ENCODE measurements at places on chromosomes 13 and 19. TPM values are rescaled to one million over a fixed set of nuclear protein-coding genes. Genes with fewer than 3 reads are reported as not detected.
A peak's percentile ranks its signal among the peaks of the same experiment; 100 is the strongest.

DNA sequence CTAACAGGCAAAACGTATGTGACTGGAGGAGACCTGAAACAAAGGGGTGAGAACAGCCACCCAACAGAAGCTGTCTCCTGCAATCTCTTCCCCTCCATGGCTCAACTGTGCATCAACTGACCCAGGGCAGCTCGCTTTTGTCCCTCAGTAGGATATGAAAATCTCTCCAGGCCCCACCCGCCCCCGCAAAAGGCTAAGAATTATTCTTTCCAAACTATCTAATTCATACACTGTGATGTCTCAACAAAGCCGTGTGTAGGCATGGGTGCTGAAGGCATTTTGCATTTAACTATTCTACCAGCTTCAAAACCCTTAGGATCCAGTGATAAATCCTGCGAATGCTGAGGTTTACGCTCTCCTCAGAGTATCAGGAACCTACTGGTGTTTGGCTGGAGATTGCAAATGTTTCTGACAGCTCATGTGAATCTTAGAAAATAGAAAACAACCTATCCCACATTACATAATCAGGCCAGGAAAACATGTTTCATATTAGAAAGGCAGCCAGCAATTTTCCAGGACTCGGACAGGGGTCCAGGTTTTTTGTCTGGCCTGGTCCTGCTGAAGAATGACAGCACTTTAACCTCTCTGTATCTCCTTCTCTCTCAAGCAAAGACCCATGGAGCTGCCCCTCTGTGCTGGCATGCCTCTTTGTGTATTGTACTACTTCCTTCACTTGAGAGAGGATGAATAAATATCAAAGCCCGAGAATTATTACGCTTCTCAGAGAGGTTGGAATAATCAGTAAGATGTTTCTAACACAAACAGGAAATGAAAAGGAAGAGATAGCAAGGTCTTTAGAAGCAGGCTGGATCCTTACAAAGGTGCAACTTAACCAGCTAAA, 17.3 kb downstream of the DHRS12 start:
- H3K27ac ChIP-seq = no peak overlapping the region
- no peak for DNase-seq
- peaks cover 6% of the 10 kb centered on the region for H3K36me3 ChIP-seq
- no peak overlapping the region for H3K4me3 ChIP-seq
- no peaks in the 10 kb centered on the region for H3K27me3 ChIP-seq

DNA sequence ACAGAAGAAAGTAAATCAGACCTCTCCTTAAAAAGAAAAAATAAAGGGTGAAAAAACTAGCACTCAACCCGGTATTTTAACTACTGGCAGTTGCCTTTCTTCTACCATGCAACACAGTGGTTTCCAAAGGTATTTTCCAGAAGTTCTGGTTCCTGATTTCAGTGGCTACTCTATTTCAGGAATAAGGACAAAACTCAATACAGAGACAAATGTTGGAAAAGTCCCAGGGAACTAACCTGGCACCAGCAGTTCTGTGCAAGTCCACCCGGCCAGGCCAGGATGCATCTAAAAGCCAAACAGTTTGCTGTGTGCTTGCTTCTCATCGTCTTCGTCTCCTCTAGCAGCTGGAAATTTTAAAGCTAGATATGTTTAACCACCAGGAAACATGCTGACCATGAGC, 52.5 kb downstream of the FOXO1 start:
- DNase-seq = no peak
- H3K4me3 ChIP-seq = no peak overlapping the region
- peaks cover 95% of the 10 kb centered on the region for H3K36me3 ChIP-seq
- no peak overlapping the region for H3K27ac ChIP-seq

DNA sequence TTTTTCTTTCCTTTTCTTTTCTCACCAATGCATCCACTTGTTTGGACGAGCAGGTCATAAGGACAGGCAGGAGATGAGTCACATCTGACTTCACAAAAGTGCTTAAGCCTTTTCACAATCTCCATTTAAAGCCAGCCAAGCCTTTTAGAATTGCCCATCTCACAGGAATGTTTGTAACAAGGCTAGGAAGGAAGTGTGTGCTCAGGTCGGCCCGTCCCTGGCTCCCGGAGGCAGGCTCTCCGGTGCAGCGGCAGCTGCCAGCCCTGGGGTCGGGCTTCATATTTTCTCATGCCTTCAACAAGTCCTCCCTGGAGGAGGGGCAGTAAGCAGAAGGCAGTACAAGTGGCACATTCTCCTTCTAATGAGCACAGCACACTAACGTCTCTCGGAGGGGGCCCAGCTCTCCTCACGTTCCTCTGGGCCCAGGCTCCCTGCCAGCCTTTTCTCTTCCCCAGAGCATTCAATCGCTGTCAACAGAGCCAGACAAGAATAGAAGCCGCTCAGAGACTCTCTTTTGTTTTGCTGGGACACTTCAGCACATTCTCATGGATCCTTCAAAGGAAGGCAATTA, 180.5 kb downstream of the COL4A1 start:
- H3K4me3 ChIP-seq = peak overlapping the region; percentile 32
- DNase-seq = peak; percentile 97
- peak overlapping the region; percentile 73 for H3K27ac ChIP-seq
- H3K4me1 ChIP-seq = peaks cover 29% of the 10 kb centered on the region
- no peaks in the 10 kb centered on the region for H3K27me3 ChIP-seq

DNA sequence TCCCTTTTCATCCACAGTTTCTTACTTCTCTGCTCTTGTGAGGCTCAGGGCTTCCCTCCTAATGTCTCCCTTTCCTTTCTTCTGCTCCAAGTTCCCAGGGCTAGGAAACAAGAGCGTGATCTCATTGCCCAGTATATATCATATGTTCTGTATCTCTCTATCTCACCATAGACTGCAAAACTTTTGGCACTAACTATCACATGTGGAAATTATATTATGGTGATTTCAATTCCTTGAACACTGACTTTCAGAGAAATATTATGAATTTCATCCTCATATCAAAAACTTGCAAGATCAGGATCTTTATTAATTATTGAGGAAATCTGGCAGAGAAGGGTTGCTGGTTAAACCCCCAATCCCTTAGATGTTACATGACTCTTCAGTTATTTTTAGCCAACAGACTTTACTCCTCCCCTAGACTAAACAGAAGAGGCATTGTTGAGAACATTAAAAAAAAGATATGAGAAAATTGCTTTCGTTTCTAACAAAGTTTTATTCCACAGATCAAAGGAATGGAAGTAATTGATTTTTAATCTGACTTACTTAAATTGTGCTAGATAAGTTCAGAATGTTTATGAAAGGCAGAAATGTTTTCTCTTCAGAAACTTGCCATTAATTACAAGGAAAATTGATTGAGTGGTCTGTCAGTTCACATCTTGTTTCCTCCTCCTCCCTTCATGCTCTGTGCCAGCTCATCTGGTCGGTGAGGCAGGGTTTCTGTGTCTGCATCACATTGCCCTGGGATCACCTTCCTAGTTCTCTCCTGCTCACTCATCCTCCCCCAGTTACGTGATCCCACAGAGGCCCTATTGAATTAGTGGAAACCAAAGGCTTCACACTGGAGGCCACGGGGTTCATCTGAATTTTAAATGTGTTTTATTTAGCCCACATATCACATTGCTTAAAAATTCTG, 378.5 kb downstream of the LMO7 start:
- no peaks in the 10 kb centered on the region for H3K36me3 ChIP-seq
- no peaks in the 10 kb centered on the region for H3K27me3 ChIP-seq
- no peaks in the 10 kb centered on the region for H3K4me1 ChIP-seq
- no peak overlapping the region for H3K27ac ChIP-seq
- H3K4me3 ChIP-seq = no peak overlapping the region

GRCh38 chr13:114031631-114032030, 57.8 kb upstream of the C13orf46 start:
- H3K27me3 ChIP-seq = no peaks in the 10 kb centered on the region
- H3K27ac ChIP-seq = no peak overlapping the region
- no peak overlapping the region for H3K4me3 ChIP-seq
- H3K36me3 ChIP-seq = peaks cover 16% of the 10 kb centered on the region
- DNase-seq = no peak

C19orf67 gene
- total RNA-seq = not detected

- peaks cover 6% of the 10 kb centered on the region for H3K4me1 ChIP-seq
- DNase-seq = peak; percentile 38
Observed at GRCh38 chr19:823565-824121, 1.9 kb upstream of the PLPPR3 start.

GRCh38 chr13:49388091-49388635, 55.7 kb downstream of the CAB39L start:
- H3K36me3 ChIP-seq = no peaks in the 10 kb centered on the region
- H3K27me3 ChIP-seq = no peaks in the 10 kb centered on the region
- no peak for DNase-seq

- H3K4me1 ChIP-seq = peaks cover 12% of the 10 kb centered on the region
- no peak overlapping the region for H3K4me3 ChIP-seq
- H3K27ac ChIP-seq = no peak overlapping the region
- no peaks in the 10 kb centered on the region for H3K36me3 ChIP-seq
- H3K27me3 ChIP-seq = no peaks in the 10 kb centered on the region
Observed at GRCh38 chr13:80572923-80573316, 232.0 kb upstream of the SPRY2 start.

- no peak overlapping the region for H3K4me3 ChIP-seq
- H3K27me3 ChIP-seq = peaks cover 27% of the 10 kb centered on the region
- H3K27ac ChIP-seq = no peak overlapping the region
Observed at GRCh38 chr19:2690856-2691255, 11.6 kb downstream of the GNG7 start.

LTBP4 gene
- total RNA-seq = 76.4 TPM

- peaks cover 6% of the 10 kb centered on the region for H3K36me3 ChIP-seq
- peak overlapping the region; percentile 36 for H3K4me3 ChIP-seq
- H3K27me3 ChIP-seq = no peaks in the 10 kb centered on the region
- H3K27ac ChIP-seq = peak overlapping the region; percentile 90
- DNase-seq = peak; percentile 97
Observed at GRCh38 chr13:49097374-49097773, 121.7 kb downstream of the FNDC3A start.

ZNF557 gene
- total RNA-seq = 9.6 TPM

DNA sequence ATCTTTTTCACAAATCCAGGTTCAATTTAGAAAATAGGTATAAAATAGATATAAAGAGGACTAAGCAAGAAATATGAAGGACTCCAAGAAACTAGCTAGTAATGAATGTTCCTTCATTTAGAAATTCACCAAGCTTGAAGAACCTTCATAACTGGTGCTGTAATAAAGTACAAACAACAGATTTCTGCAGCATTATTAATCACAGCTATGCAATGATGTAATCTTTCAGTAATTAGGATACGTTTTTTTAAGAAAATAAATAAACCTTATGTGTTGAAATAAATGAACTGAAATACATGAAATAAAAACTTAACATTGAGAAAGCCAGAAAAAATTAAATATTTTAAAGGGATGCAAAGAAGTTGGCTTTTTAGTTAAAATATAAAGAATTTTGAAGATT, 236.1 kb downstream of the RGCC start:
- peaks cover 31% of the 10 kb centered on the region for H3K36me3 ChIP-seq
- no peak for DNase-seq
- H3K27ac ChIP-seq = no peak overlapping the region
- no peak overlapping the region for H3K4me3 ChIP-seq
- peaks cover 24% of the 10 kb centered on the region for H3K4me1 ChIP-seq
- H3K27me3 ChIP-seq = no peaks in the 10 kb centered on the region

GRCh38 chr13:50609011-50609410, 234.5 kb downstream of the DLEU7 start:
- H3K4me3 ChIP-seq = no peak overlapping the region
- no peaks in the 10 kb centered on the region for H3K4me1 ChIP-seq
- no peaks in the 10 kb centered on the region for H3K27me3 ChIP-seq
- no peak overlapping the region for H3K27ac ChIP-seq
- DNase-seq = no peak
- H3K36me3 ChIP-seq = no peaks in the 10 kb centered on the region

- peak; percentile 61 for DNase-seq
- peaks cover 36% of the 10 kb centered on the region for H3K4me1 ChIP-seq
- H3K36me3 ChIP-seq = peaks cover 7% of the 10 kb centered on the region
- H3K27me3 ChIP-seq = no peaks in the 10 kb centered on the region
- H3K27ac ChIP-seq = peak overlapping the region; percentile 85
Observed at GRCh38 chr13:48160606-48161278, 65.8 kb upstream of the MED4 start.

- DNase-seq = peak; percentile 74
- no peak overlapping the region for H3K27ac ChIP-seq
- H3K4me1 ChIP-seq = peaks cover 5% of the 10 kb centered on the region
Observed at GRCh38 chr13:102580552-102581169, 16.1 kb upstream of the TPP2 start.

GRCh38 chr13:52933099-52933498, 84.7 kb upstream of the PCDH8 start:
- no peak overlapping the region for H3K4me3 ChIP-seq
- no peak for DNase-seq
- peaks cover 17% of the 10 kb centered on the region for H3K27me3 ChIP-seq
- no peaks in the 10 kb centered on the region for H3K36me3 ChIP-seq
- peaks cover 6% of the 10 kb centered on the region for H3K4me1 ChIP-seq
- no peak overlapping the region for H3K27ac ChIP-seq

GRCh38 chr19:18648973-18649315, 12.1 kb downstream of the KLHL26 start:
- no peaks in the 10 kb centered on the region for H3K36me3 ChIP-seq
- DNase-seq = no peak
- H3K4me1 ChIP-seq = peaks cover 5% of the 10 kb centered on the region
- H3K27ac ChIP-seq = no peak overlapping the region
- no peaks in the 10 kb centered on the region for H3K27me3 ChIP-seq
- H3K4me3 ChIP-seq = no peak overlapping the region

DNA sequence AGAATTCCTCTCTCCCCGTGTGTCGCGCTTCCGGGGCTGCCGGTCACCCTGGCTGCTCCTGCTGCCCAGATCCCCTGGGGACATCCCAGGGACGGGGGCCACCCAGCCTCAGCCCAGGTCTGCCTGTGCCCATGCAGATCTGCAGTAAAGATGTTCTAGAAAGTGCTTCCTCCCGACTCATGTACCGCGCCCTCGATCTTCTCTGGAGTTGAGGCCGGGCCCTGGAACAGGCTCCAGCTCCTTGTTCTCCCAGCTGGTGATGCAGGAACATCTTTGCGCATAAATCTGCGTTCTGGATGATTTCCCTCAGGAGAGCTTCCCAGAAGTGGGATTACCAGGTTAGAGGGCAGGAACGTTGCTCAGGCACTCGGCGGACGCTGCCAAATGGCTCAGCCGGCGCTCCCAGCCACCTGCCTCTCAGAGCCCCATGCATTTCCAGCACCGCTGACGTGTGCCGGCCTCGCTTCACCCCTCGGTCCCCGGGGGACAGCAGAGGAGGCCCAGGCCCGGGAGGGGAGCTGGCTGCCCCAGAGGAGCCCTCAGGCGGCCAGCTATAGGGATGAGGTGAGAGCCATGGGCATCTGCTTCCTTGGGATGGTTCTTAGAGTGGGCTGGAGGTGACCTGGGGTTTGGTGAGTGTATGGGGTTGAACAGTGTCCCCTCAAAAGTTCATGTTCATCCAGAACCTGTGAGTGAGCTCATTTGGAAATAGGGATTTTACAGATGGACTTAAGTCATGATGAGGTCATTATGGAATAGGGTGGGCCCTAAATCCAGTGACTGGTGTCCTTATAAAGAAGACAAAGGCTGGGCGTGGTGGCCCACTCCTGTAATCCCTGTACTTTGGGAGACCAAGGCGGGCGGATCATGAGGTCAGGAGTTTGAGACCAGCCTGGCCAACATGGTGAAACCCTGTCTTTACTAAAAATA, 42.6 kb downstream of the CRTC1 start:
- no peaks in the 10 kb centered on the region for H3K27me3 ChIP-seq
- no peak overlapping the region for H3K4me3 ChIP-seq
- H3K4me1 ChIP-seq = no peaks in the 10 kb centered on the region
- no peak overlapping the region for H3K27ac ChIP-seq

GRCh38 chr13:51297556-51297955, 41.9 kb upstream of the SERPINE3 start:
- H3K27ac ChIP-seq = no peak overlapping the region
- no peaks in the 10 kb centered on the region for H3K36me3 ChIP-seq
- no peak overlapping the region for H3K4me3 ChIP-seq
- H3K27me3 ChIP-seq = no peaks in the 10 kb centered on the region
- DNase-seq = no peak

- H3K4me1 ChIP-seq = peaks cover 22% of the 10 kb centered on the region
- no peaks in the 10 kb centered on the region for H3K27me3 ChIP-seq
- H3K36me3 ChIP-seq = no peaks in the 10 kb centered on the region
- peak; percentile 96 for DNase-seq
Observed at GRCh38 chr19:13163609-13164342, 13.6 kb downstream of the IER2 start.

MED25 gene
- total RNA-seq = 43.2 TPM
